Stimulated activated naive CD4-positive, alpha-beta T cell (primary cell): ENCODE measurements at places on chromosomes 1 and 21.
A peak's percentile ranks its signal among the peaks of the same experiment; 100 is the strongest.

GRCh38 chr1:170931650-170932049 is 3.7 kb upstream of the MROH9 start:
- no peak for DNase-seq

GRCh38 chr1:211811848-211812247 is 18.7 kb downstream of the LPGAT1 start:
- DNase-seq: no peak

DNA sequence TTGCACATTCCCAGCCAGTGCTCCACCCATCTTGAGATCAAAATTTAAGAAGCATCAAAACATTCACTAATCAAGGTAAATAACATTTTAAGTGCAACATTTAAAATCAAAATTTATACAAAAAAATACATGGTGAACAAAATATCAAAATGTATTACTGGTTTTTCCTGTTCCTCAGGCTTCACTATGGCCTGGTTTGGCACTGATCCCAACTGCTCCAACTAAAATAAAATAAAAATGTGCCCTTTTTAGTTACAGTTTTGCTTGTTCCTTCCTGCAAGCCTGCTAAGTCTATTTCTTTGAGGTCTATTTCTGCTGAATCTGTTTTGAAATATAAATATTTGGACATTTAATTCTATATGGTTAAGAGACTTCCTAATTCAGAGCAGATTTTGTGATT is 54.9 kb downstream of the ADAMTS1 start:
- DNase-seq: no peak

DNA sequence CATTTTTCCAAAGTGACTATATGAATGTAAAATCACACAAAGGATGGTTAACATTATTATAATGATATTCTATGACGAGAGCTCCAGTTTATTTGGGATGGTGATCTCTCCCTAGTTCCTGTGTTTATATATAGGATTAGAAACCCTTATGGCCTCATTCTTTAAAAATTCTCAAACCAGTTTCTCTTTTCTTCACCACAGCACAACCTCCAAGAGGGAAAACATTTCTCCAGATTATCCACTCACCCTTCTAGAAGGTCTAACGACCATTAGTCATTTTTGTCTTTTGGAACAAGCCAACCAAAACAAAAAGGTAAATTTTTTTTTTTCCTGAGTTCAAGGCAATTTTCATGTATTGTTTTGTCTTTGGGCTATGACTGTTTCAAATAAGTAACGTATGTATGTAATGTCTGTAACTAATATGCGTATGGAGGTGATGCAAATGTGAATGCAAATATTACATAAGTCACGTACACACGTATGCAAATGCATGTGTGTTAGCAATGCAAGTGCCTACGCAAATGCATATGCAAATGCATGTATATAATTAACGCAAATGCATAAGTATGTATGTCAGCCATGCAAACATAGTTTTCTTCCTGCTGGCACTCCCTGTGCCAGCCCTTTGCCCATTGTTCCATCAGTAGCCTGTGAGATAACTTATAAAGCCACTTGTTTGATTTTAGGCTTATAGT is 72.5 kb upstream of the MORC3 start:
- no peak for DNase-seq

GRCh38 chr21:37139902-37140301 is 66.8 kb downstream of the TTC3 start:
- no peak for DNase-seq

DNA sequence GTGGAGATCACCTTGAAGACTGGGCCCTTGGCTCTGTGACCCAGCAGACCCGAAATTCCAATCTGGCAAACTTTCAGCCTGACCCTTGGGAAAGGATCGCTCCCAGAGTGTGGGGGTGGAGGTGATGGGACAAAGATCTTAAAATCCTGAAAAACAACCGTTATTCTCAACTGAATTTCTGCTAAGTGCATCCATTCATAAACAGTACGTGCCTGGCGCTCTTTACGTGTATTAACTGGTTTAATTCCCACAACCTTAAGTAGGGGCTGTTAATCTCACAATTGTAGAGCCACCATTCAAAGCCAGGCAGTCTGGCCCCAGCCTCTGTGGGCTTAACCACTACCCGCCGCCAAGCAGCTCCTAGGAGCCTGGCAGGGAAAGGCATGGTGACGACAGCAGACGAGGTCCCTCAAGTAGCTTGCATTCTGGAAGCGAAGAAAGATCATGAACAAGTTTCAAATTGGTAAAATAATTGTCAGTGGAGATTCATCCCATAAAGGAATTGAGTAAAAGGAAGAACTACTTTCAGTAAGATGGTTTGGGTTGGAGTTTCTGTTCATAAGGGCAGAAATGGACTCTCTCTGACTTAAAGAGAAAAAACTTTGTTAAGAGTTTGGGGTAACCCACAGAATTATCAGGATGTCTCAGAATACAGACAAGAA is 11.4 kb upstream of the RGS16 start:
- peak; percentile 33 for DNase-seq

- DNase-seq: no peak
Measured at GRCh38 chr1:182304627-182305026, 87.0 kb downstream of the GLUL start.

DNA sequence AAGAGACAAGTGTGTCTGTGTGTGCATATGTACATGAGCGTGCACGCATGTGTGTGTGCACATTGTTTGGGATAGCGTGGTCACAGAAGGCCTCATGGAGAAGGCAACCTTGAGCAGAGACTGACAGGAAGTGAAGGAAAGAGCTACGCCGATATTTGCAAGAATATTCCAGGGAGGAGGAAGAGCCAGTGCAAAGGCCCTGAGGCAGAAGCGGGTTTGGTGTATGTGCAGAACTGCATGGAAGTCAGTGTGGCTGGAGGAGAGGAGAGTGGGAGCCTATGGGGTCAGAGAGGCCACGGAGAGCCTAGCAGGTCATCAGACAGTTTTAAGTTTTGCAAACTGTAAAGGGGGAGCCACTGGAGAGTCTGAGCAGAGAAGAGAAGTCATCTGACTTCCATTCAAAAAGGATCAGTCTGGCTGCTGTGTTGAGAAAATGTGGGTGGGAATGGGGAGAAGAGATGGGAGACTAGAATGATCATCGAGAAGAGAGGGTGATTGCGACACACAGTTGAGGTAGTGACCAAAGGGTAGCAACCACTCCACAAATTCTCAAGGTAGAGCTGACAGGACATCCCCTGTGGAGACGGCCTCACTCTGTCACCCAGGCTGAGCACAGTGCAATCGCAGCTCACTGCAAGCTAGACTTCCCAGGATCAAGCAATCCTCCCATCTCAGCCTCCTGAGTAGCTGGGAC is 3.9 kb downstream of the CELA2B start:
- no peak for DNase-seq

GRCh38 chr21:15669247-15669646 is 60.5 kb upstream of the USP25 start:
- DNase-seq: no peak

DNA sequence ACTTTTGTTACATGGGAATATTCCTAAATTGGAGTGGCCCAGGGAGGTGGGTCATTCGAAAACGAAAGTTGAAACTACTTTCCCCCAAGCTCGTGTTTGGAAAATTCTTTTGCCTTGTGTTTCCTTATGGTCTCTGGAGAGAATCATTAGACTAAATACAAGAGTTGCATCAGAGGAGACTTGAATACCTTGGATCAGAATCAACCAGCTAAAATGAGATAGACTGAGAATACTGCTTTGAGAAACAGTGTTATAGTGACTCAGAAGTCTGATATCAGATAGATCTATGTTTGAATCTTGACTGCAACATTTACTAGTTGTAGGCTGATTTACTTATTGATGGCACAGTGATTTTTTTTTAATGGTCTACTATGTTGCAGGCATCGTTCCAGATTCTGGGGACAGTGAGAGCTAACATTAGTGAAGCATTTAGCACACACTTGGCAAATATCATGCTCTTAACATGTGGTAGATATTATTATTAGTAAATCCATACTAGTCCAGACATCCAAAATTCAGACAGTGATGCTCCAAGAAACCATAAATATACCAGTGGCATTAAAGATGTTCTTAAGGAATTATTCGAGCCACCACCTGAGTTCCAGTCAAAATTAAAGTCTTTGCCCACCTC is 12.9 kb upstream of the ACTN2 start:
- DNase-seq: no peak

DNA sequence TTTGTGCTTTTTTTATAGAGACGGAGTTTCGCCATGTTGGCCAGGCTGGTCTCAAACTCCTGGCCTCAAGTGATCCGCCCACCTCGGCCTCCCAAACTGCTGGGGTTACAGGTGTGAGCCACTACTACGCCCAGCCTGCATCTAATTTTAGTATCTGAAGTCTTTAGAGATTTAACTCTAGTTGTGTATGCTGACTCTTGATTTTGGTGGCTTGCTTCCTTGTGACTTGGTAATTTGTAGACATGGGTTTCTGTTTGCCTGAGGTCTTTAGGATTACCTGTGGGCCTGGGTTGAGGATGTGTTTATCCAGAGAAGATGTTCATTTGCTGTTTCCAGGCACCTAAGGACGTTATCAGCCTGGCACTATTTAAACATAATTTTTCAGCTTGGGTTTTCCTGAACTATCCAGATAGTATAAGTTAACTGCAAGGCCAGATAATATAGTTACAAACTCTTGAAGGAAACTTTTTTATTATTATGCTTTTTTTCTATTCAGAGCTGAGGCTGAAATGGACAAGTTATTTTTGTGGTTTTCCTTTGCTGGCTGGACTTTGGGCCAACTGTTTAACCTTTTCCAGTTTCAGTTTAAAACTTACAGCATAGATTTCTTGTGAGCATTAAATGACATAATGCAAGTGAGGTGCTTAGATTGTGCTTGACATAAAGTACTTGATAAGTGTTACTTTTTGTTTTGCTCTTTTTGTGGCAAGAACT is 7.5 kb upstream of the VASH2 start:
- DNase-seq: no peak

- DNase-seq: no peak
Measured at GRCh38 chr1:31485166-31485565, 72.2 kb downstream of the SERINC2 start.

DNA sequence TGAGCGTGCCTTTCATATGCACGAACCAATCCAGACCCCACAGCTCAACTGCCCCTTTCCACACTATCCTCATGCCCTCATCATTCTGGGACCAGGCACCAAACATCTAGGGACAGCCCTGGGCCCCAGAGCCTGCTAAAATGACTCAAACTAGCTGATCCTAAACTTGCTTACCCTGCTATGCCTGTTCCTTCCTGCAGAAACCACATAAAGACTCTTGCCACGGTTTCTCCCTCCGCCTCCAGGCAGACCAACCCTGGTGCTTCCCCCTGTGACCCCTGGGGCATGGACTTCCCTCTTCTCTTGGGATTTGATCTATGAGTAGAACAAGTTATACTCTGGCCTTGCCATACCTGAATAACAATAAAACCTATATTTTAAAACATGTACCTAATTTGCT is 138.0 kb upstream of the CD34 start:
- no peak for DNase-seq

DNA sequence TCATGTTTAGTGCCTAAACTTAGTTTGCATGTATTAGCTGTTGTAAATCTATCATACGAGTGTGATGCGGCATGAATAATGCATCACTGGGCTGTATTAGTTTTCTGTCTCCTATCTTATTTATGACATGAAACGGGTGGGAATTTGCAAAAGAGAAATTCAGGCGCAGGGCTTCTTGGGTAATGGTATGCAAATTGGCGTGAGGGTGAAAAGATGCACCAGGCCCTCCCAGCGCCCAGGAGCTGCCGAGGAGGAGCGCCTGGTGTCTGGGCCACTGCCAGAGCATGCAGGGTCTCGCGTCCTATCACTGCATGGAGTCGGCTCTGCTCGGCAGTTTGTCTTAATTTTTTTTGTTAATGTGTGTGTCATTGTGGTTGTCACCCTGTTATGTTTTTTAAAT is 82.9 kb upstream of the ACTL8 start:
- no peak for DNase-seq

DNA sequence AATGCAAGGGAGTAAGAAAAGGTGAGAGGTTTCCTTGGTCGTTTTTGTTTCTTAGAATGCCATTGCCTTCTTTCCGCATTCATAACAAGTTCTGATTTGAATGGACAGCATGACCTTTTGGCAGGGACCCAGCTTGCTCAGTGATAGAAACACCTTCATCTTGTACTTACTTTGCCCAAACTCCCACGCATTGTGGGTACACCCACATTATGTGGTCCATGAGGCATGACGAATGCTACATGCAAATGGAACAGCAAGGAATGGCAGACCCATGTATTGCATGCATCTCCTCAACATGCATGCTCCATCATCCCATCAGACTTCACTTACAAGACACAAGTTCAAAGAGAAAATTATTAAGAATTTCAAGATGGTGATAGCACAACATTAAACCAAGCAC is 102.8 kb downstream of the CDC7 start:
- DNase-seq: no peak

DNA sequence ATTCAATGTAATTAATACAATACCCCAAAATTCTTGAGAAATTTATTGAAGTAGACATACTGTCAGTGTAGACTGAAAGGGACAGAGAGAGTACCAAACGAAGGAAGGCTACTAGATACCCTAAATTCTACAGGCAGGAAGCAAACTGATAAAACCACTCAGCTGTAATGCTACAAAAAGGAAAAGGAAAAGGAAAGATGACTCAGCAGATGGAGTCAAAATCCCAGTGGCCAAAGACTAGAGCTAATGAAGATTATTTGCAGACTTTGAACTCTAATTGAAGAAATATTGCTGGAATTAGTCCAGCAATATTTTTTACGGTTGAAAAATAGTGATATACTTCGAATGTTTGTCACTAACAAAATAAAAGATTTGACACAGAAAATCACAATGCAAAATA is 671.9 kb downstream of the BRINP3 start:
- DNase-seq: no peak

DNA sequence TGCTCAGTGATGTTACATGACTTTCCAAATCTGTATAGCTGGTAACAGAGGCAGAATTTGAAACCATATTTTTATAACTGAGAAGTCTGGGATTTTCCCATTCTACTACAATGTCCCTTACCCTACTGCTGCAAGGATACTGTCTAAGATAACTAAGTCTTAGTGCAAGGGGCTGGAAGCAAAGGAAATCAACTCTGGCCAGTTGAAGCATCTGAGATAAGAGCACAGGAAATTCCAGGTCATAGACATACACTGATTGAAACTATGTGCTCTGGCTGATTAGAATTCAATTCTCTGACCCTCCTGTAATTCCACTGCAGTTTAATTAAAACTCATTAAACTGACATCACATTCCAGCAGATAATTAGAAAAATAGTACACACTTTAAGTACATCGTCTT is 267.7 kb upstream of the C1orf87 start:
- no peak for DNase-seq

DNA sequence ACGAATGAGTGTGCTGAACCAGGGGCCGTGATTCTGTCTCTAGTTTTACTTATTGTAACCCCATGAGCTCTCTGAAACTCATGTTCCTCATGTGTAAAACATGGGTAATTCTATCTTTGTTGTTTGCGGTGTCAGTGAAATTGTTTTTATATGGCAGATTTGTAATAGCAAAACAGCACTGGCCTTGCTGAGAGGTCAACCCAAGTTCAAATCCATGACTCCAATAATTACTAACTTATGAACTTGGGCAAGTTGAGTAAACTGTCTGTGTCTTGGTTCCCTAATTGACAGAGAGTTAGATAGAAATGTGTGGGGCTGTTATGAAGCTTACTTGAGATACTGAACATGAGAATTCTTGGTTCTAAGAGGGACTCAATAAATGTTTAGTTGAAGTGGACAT is 17.8 kb downstream of the C1orf116 start:
- DNase-seq: no peak

GRCh38 chr1:166489670-166490436 is 323.1 kb upstream of the FAM78B start:
- DNase-seq: peak; percentile 48
